NK-92 treated with Interleukin-12 subunit alpha and Interleukin-12 subunit beta, amount 100 ng/mL, for 24 hours (cell line): ENCODE measurements at places on chromosomes 5 and 9.

- DNase-seq: no peak
Measured at GRCh38 chr5:171913987-171914273, 92.5 kb downstream of the FBXW11 start.

GRCh38 chr9:116264361-116264760 lies 110.8 kb downstream of the PAPPA start:
- no peak for DNase-seq

DNA sequence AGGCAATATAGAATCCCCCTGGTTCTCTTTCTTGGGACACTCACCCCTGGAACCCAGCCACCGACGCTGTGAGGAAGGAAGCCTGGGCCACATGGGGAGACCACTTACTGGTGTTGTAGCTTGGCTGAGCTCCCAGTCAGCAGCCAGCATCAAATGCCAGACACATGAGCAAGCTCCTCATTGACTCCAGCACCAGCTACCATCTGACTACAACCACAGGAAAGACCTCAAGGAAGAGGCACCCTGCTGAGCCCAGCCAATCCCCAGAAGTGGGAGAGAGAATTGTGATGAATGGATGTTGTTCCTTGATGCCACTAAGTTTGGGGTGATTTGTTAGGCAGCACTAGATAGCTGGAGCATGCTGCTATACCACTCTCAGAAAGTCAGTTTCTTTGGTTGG lies 36.0 kb downstream of the BNIP1 start:
- DNase-seq: no peak

DNA sequence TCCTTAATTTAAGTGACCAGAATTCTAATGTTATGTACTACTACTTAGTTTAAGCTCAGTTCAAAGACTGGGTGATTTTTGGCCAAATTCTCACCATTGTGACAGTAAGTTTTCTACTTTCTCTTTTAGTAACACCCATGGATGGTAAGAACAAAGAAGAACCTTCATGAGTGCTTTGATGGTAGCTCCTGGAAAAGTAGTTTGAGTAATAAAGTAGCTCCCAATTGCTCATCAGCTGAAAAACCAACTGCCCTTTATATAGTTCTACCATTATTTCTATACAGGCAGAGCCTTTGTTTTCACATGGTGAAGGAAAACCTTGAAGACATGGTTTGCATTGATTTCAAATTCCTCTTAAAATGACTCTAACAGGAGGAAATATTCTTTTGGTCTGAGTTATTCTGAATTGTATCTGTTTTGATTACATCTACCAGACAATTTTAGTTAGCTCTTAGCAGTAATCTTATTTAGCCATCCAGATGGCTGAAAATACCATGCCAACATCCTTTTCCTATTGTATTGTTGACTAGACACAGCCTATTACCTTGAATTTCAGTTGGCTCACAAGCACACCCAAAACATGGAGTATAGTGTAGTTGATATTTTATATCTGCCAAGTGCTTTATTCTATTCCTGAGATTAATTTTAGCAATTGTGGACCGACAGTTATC lies 23.7 kb upstream of the STARD4 start:
- DNase-seq: no peak

- no peak for DNase-seq
Measured at GRCh38 chr5:52786391-52786790, 1.3 kb upstream of the ITGA1 start.

DNA sequence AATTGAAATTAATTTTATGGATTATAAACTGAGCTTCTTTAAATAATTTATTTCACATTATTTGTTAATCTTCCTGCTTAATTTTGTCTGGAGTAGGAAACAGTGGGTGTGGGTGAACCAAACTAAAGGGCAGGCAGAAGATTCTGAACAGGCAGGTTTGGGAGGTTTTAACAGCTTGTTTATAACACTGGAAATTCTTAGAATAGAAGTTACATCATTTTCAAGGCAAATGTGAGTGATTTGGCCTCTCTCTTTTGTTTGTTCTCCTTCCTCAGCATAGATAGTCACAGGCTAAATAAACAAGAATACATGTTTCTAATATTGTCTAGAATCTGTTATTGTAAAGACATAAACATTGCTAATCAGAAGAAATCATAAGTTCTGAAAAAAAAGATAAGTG lies 970.9 kb upstream of the NUDT12 start:
- no peak for DNase-seq

DNA sequence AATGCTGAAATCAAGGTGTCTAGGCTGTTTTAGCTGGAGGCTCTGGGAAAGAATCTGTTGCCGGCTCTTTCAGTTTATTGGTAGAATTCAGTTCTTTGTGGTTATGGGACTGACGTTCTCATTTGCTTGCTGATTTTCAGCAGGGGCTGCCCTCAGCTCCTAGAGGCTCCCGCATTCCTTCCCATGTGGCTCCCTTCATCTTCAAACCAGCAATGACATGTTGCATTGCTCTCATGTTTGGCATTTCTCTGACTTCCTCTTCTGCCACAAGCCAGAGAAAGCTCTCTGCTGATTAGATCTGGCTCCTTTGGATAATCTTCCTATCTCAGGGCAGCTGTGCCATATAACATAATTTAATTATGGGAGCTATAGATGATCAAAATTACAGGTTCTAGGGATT lies 360.3 kb downstream of the LRRC70 start:
- no peak for DNase-seq

DNA sequence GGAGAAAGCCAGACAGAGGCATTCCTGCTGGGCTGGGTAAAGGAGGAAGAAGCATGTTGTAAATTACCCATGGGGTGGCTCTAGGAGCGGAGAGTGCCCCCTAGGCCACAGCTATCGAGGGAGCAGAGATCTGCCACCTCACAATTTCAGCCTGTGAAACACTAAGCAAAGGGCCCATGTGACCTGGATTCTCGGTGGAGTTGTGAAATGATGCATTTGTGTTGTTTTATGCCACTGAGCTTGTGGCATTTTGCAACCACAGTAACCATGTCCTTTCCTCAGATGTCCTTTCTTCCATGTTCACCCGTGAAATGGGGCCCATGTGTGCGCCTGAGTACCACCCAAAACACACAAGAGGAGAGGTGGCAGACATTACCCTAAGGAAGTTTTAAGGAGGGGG lies 159.3 kb downstream of the SYK start:
- DNase-seq: no peak
